Breast epithelium (tissue), 4 donors: ENCODE measurements at places on chromosomes 2 and 18.
A peak's percentile ranks its signal among the peaks of the same experiment; 100 is the strongest.

DNA sequence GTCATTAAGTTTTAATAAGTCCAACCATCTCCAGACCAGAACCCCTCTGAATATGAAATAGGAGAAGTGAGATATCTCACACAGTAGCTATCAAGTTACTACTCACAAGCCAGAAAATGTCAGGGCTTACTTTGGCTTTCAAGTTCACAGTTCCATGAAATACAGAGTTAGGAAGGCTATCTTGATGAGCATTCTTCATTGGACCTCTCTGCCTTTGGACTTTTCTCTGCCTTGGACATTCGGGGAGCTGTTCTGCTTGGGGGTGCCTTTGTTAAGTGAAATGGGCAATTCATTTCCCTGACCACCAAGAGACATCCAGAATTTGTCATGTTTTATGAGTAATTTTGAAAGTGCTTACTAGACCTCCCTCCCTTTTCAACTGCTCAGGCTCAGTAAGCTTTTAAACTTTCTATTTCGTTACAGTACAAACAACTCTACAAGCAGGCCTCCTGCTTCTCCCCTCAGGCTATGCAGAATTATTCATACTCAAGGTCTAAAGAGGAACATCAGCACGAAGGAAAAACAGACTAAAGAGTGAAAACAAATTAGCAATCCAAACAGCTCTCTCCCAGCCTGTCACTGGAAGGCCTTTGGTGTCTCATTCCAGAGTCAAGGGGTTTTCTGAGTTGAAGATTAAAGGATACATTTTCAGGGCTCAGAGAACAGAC is 95.3 kb downstream of the MREG start:
- no peak overlapping the region for H3K27ac ChIP-seq
- H3K36me3 ChIP-seq = no peaks in the 10 kb centered on the region
- no peak overlapping the region for H3K4me3 ChIP-seq
- H3K27me3 ChIP-seq = no peaks in the 10 kb centered on the region

DNA sequence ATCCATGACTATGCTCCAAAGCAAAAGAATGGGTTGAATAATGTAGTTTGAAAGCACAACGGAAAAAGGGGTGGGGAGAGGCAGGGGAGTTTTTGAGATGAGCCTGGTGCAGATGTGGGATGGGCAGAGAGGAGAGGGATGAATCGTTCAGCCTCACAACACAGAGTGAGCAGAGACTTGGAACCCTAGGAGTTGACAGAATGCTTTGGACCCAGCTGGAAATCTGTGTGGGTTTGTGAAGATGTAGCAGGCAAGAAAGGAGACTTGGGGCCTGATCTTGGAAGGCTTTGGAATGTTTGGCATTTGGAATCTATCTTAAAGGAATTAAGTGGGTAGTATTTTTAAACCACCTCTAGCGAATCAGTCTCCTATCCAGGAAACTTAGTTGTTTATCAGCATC is 66.0 kb upstream of the KCTD1 start:
- no peaks in the 10 kb centered on the region for H3K4me1 ChIP-seq
- H3K27me3 ChIP-seq = no peaks in the 10 kb centered on the region
- no peak overlapping the region for H3K27ac ChIP-seq
- H3K36me3 ChIP-seq = no peaks in the 10 kb centered on the region

GRCh38 chr2:98809878-98810587 is 79.1 kb upstream of the MGAT4A start:
- no peaks in the 10 kb centered on the region for H3K27me3 ChIP-seq
- H3K4me3 ChIP-seq = no peak overlapping the region
- H3K4me1 ChIP-seq = no peaks in the 10 kb centered on the region
- H3K27ac ChIP-seq = no peak overlapping the region
- no peak for DNase-seq
- H3K36me3 ChIP-seq = no peaks in the 10 kb centered on the region

GRCh38 chr2:143852759-143853158 is 667.2 kb downstream of the ZEB2 start:
- no peaks in the 10 kb centered on the region for H3K27me3 ChIP-seq
- no peak for DNase-seq
- H3K36me3 ChIP-seq = no peaks in the 10 kb centered on the region
- no peaks in the 10 kb centered on the region for H3K4me1 ChIP-seq
- no peak overlapping the region for H3K27ac ChIP-seq
- no peak overlapping the region for H3K4me3 ChIP-seq

DNA sequence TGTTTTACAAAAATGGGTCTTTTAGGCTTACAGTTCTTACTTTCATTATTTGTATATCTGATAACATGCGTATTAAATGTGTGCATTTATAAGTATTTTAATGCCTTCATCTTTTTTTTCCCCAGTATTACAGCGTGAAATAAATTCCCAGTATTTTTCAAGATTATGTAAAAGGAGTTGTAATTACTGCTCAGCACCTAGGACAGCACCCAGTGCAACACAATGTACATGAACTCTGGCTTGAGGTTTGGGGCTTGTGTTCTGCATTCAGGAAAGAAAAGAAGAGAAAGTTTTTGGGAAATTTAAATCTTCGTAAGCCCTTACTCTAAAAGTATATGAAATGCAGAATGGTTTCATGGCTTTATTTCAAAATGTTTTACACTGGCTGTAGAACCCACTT is 16.7 kb downstream of the ZNF638 start:
- no peak overlapping the region for H3K4me3 ChIP-seq
- no peak overlapping the region for H3K27ac ChIP-seq
- H3K36me3 ChIP-seq = no peaks in the 10 kb centered on the region
- DNase-seq = no peak
- no peaks in the 10 kb centered on the region for H3K4me1 ChIP-seq
- no peaks in the 10 kb centered on the region for H3K27me3 ChIP-seq

- DNase-seq = no peak
- H3K27ac ChIP-seq = no peak overlapping the region
- no peaks in the 10 kb centered on the region for H3K4me1 ChIP-seq
- H3K4me3 ChIP-seq = no peak overlapping the region
- no peaks in the 10 kb centered on the region for H3K36me3 ChIP-seq
These were observed 329.3 kb downstream of the ARHGAP15 start for GRCh38 chr2:143458258-143459190.

GRCh38 chr2:111712940-111713515 is 171.0 kb downstream of the ANAPC1 start:
- no peaks in the 10 kb centered on the region for H3K27me3 ChIP-seq
- no peaks in the 10 kb centered on the region for H3K36me3 ChIP-seq
- no peak overlapping the region for H3K4me3 ChIP-seq
- H3K27ac ChIP-seq = no peak overlapping the region
- DNase-seq = no peak
- H3K4me1 ChIP-seq = no peaks in the 10 kb centered on the region

GRCh38 chr2:151576080-151576479 is 158.2 kb downstream of the NEB start:
- no peaks in the 10 kb centered on the region for H3K27me3 ChIP-seq
- no peak for DNase-seq
- no peaks in the 10 kb centered on the region for H3K4me1 ChIP-seq
- H3K36me3 ChIP-seq = no peaks in the 10 kb centered on the region
- no peak overlapping the region for H3K27ac ChIP-seq
- H3K4me3 ChIP-seq = no peak overlapping the region

- no peaks in the 10 kb centered on the region for H3K36me3 ChIP-seq
- no peaks in the 10 kb centered on the region for H3K27me3 ChIP-seq
- DNase-seq = no peak
- H3K27ac ChIP-seq = no peak overlapping the region
- peaks cover 4% of the 10 kb centered on the region for H3K4me1 ChIP-seq
- H3K4me3 ChIP-seq = no peak overlapping the region
These were observed 314.4 kb upstream of the NT5C1B start for GRCh38 chr2:18903750-18904149.

GRCh38 chr2:112032224-112032586 is 22.9 kb upstream of the TMEM87B start:
- peaks cover 8% of the 10 kb centered on the region for H3K4me1 ChIP-seq
- H3K36me3 ChIP-seq = no peaks in the 10 kb centered on the region
- no peak overlapping the region for H3K4me3 ChIP-seq
- H3K27ac ChIP-seq = peak overlapping the region; percentile 76
- DNase-seq = no peak

- no peaks in the 10 kb centered on the region for H3K4me1 ChIP-seq
- H3K36me3 ChIP-seq = no peaks in the 10 kb centered on the region
- no peak for DNase-seq
- H3K27me3 ChIP-seq = no peaks in the 10 kb centered on the region
- H3K27ac ChIP-seq = no peak overlapping the region
- no peak overlapping the region for H3K4me3 ChIP-seq
These were observed 87.9 kb downstream of the OSBPL6 start for GRCh38 chr2:178282075-178282815.

DNA sequence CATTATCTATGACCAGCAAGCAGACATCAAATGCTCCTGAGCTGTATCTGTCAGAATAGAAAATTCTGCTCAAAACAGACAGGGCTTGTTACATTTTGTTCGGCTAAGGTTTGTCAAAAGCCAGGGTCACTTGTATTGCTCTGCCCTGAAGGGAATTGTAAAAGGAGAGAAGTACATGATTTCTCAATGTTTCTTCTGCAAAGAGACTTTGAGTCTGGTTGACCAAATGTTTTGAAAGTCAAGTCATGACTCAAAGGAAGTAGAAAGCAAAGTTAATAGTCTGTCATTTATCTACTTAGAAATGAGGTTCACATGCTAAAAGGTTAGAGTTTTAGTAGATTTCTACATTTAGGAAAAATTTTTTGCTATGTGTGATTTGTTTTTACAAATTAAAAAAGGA is 1624.1 kb upstream of the ZEB2 start:
- no peak overlapping the region for H3K4me3 ChIP-seq
- no peaks in the 10 kb centered on the region for H3K27me3 ChIP-seq
- no peaks in the 10 kb centered on the region for H3K36me3 ChIP-seq

- no peak overlapping the region for H3K4me3 ChIP-seq
- DNase-seq = no peak
- no peaks in the 10 kb centered on the region for H3K4me1 ChIP-seq
- no peaks in the 10 kb centered on the region for H3K36me3 ChIP-seq
These were observed 98.9 kb downstream of the CYRIA start for GRCh38 chr2:16566701-16567100.

DNA sequence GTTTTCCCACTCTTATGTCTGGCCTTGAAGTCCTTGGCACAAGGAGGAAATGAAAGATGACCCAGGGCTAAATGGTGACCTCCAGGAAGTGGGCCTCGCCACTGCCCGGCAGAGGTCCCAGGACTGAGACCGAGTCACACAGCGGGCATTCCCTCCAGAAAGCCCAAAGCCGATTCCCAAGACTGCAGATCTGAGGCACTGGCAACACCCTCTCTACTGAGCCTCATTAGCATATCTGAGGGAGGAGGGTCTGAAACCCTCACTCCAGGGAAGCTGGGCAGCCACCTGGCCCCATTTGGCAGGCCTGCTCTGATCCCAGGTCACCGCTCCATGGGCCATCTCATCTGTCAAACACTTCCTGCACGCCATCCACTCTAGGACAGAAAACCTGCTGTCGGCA is 29.1 kb downstream of the FAM178B start:
- DNase-seq = no peak
- peaks cover 11% of the 10 kb centered on the region for H3K4me1 ChIP-seq
- H3K27ac ChIP-seq = no peak overlapping the region
- H3K36me3 ChIP-seq = no peaks in the 10 kb centered on the region

GRCh38 chr2:128789221-128789620 is 470.6 kb upstream of the HS6ST1 start:
- H3K36me3 ChIP-seq = no peaks in the 10 kb centered on the region
- no peaks in the 10 kb centered on the region for H3K4me1 ChIP-seq
- H3K27me3 ChIP-seq = no peaks in the 10 kb centered on the region
- no peak for DNase-seq

DNA sequence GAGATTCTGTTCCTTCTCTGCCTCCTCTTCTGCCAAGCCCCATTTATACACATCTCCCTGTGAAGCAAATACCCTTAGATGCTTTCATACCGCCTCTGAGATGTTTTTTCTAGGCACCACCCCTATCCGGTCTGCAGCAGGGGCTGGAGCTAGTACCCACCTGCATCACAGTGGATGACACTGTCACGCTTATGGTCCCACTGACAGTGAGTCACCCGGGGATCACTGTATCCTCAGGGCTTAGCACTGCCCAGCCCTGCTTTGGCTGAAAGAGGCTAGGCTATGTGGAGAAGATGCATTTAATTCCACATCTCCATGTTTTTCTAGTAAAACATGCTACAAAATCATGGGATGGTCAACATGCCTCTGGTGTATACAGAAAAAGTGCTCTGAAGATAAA is 9.9 kb downstream of the FABP1 start:
- H3K4me3 ChIP-seq = no peak overlapping the region
- H3K4me1 ChIP-seq = no peaks in the 10 kb centered on the region

GRCh38 chr2:224069172-224069571 is 30.1 kb upstream of the SERPINE2 start:
- no peaks in the 10 kb centered on the region for H3K27me3 ChIP-seq
- H3K4me3 ChIP-seq = no peak overlapping the region
- no peak for DNase-seq
- no peak overlapping the region for H3K27ac ChIP-seq

GRCh38 chr2:156447761-156448160 is 11.6 kb downstream of the GPD2 start:
- H3K4me3 ChIP-seq = no peak overlapping the region
- no peaks in the 10 kb centered on the region for H3K4me1 ChIP-seq
- H3K27me3 ChIP-seq = no peaks in the 10 kb centered on the region
- H3K36me3 ChIP-seq = no peaks in the 10 kb centered on the region
- DNase-seq = no peak

GRCh38 chr2:121727332-121727731 is 9.3 kb downstream of the NIFK start:
- H3K27ac ChIP-seq = no peak overlapping the region
- H3K4me3 ChIP-seq = no peak overlapping the region
- no peak for DNase-seq
- H3K36me3 ChIP-seq = no peaks in the 10 kb centered on the region
- no peaks in the 10 kb centered on the region for H3K27me3 ChIP-seq
- H3K4me1 ChIP-seq = no peaks in the 10 kb centered on the region

GRCh38 chr2:203682688-203683130 is 23.7 kb upstream of the CD28 start:
- peaks cover 18% of the 10 kb centered on the region for H3K4me1 ChIP-seq
- H3K4me3 ChIP-seq = no peak overlapping the region
- H3K27ac ChIP-seq = peak overlapping the region; percentile 81
- H3K36me3 ChIP-seq = no peaks in the 10 kb centered on the region

- no peak for DNase-seq
- H3K4me3 ChIP-seq = no peak overlapping the region
- H3K27me3 ChIP-seq = no peaks in the 10 kb centered on the region
- H3K36me3 ChIP-seq = no peaks in the 10 kb centered on the region
- H3K27ac ChIP-seq = no peak overlapping the region
- H3K4me1 ChIP-seq = no peaks in the 10 kb centered on the region
These were observed 448.3 kb downstream of the CDH2 start for GRCh38 chr18:27728659-27729058.

GRCh38 chr2:144642856-144643255 is 122.9 kb upstream of the ZEB2 start:
- DNase-seq = no peak
- H3K27me3 ChIP-seq = no peaks in the 10 kb centered on the region
- H3K27ac ChIP-seq = no peak overlapping the region
- H3K4me3 ChIP-seq = no peak overlapping the region
